ENCODE measurements at places on chromosomes 6 and 20.

- no peak for DNase-seq
Observed at GRCh38 chr6:42046464-42047212, 3.7 kb upstream of the TAF8 start.

GRCh38 chr6:108123946-108124345, 41.9 kb upstream of the NR2E1 start:
- no peak for DNase-seq

DNA sequence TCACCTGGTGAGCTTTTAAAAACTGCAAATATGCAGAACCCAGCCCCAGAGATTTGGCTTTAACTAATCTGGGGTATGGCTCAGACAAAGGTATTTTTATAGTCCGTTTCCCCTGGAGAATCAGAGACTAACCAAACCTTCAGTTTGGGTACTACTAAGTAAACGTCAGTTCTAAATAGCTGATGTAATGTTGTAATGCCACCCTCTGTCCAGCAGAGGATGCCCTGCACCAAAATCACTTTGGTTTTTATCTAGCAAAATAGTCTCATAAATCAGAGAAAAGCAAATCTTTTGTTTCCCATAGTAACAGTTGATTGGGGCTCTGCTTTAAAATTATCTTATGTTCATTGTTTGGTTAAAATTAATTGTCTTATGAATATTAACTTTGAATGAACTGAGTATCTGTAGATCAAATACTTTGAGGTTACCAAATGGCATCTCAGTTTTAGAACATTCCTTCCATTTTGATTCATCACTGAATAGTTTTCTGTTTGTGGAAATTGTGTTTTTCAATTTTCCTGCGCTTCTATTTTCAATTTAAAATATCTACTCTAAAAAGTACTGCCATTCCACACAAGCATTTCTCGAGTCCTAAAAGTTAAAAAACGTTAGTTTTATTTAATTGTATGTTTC, 278.3 kb upstream of the PLCB4 start:
- no peak for DNase-seq

DNA sequence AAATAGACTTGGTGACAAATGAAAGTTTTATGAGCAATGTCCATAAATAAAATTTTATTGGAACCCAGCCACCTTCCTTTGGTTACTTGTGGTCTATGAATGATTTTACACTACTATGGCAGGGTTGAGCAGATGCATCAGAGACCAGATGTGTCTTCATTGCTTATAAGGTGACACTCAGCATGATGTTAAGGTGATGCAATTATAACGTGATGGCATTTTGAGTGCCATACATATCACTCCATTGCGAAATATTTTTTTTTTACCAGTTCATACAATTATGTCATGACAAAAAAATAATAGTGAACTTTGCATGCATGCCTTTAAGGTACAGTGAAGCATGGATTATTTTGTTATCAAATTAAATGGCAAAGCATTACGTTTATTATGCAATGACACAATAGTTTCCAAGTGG, 96.0 kb downstream of the ADTRP start:
- DNase-seq, result no peak

DNA sequence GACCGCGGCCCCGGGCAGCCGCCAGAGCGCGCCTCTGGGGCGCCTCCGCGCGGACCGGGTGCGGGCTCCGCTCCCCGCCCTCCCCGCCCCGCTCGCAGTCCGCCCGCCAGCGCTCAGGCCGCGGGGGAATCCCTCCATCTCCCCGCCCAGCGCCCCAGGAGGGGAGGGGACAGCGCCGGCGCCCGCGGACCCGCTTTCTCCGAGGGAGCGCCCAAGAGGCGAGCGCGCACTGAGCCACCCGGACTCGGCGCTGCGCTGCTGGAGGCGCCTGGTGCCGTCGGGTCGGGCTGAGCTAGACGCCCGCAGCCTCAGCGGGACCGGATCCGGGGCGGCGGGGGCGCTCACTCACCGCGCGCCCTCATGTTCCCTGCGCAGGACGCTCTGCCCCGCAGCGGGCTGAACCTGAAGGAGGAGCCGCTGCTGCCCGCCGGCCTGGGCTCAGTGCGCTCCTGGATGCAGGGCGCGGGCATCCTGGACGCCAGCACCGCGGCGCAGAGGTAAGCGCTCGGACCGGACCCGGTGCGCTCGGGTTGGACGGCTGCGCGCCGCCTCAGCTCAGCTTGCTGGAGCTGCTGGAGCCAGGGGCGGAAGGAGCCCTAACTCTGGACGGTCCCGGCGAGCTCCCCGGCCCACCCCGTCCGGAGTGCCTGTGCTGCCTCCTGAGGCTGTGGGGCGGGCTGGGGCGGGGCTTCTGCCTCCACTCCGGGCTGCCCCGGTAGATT, 867 bp downstream of the EBF4 start:
- no peak for DNase-seq

DNA sequence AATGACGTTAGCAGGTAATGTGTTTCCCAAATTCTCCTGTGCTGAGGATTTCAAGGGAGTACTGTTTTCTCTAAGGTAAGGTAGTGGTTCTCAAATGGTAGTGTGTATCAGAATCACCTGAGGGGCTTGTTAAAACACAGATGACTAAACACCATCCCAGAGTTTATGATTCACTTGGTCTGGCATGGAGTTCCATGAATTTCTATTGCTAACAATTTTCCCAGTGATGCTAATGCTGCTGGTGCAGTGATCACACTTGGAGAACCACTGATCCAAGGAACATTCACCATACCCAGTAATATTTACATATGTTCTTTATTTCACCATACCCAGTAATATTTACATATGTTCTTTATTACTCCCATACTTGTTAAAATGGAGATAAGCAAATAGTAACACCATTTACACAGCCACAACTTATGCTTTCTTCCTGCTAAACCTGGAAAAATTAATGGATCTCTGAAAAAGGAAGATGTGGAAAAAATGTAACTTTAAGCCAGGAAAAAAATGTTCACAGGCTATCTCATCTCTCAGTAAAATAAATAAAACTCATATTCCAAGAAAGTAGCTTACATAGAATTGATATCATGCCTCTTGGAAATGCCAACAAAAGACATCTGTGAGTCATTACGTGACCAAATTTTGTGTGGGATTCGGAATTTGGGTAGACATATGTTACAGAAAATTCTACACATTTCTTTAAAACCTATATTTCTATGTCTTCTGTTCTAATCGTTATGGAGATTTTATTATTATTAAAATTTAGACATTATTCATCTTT, 129.5 kb downstream of the MMUT start:
- no peak for DNase-seq

- no peak for DNase-seq
Observed at GRCh38 chr6:86203044-86203443, 560.4 kb upstream of the SYNCRIP start.

- no peak for DNase-seq
Observed at GRCh38 chr6:41451039-41451438, 95.1 kb upstream of the FOXP4 start.

GRCh38 chr6:1625794-1626435, 16.2 kb downstream of the FOXC1 start:
- no peak for DNase-seq

DNA sequence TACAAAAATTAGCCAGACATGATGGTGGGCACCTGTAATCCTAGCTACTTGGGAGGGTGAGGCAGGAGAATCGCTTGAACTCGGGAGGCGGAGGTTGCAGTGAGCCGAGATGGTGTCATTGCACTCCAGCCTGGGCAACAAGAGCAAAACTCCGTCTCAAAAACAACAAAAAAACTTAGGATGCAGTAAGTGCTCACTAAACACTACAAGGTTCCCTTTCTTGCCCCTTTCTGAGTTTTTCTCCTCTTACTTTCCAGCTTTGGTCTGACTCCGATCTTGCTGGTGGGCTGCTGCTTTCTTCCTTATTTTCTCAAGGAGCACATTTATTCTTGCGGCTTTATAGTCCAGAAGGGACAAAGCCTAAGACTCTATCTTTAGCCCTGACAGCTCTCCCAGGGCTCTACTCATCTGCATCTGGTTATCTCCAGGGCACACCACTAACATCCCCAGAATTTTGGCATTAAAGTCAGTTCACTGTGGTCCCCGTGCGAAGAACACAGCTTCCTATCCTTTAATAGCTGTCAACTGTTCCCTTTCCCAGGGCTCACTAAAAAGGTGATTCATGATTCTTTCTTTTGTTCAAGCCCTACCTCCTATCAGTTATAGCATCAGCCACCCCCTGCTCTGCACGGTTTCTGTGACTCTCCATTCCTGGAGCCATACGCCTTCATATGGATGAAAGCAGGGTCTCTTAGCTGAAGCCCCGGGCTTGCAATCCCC, 17.1 kb upstream of the RPN2 start:
- no peak for DNase-seq

DNA sequence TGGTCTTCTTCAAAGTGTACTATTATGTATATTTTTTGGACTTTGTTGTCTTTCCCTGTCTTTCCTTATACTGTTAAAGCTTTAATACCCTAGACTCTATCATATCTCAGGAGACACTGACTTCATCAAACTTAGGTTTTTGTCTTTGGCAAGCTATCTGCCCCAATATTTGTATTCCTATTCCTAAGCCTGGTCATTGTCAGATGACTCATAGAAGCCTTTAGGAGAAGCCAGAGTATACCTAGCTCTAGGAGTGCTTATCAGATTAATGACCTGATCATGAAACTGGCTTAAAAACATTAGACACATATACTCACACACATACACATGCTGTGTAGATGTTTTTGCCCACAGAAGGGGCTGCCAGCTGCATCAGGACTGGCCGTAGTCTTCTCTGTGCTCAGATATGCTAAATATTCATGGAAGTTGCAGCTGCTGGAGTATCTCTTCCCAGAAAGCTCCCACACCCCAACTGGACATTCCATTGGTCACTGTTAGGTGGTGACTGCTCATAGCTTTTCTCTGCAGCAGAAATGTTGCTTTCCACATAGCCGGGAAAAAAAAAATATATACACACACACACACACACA, 102.0 kb downstream of the ANKS1A start:
- DNase-seq, result no peak

DNA sequence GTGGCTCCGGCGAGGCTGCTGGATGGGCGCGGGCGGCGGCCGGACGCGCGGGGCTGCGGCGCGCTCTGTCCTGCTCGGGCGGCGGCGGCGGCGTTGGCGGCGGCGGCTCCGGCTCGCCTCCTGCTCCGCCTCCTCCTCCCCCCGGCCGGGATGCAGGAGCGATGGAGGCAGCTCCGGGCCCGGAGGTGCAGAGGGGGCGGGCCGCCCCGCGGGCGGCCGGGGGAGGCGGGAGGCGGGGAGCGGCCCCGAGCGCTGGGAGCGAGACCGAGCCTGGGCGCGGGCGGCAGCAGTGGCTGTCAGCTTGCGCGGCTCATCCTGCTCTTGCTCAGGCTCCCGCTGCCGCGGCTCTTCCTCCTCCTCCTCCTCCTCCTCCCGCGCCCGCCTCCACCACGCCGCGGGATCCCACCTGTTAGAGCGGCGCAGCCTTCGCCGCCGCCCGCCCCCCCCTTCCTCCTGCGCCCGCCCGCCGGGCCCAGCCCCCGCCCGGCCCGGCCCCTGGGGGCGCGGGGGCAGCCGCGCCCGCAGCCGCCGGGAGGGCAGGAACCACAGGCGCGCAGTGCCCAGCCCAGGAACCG, at the start of gene NOL4L:
Gene NOL4L, minus strand, starts transcription at position 323 of the 575 bp plus-strand sequence. CDS start 443 bp downstream, outside the sequence.
- peak; percentile 38 for DNase-seq

DNA sequence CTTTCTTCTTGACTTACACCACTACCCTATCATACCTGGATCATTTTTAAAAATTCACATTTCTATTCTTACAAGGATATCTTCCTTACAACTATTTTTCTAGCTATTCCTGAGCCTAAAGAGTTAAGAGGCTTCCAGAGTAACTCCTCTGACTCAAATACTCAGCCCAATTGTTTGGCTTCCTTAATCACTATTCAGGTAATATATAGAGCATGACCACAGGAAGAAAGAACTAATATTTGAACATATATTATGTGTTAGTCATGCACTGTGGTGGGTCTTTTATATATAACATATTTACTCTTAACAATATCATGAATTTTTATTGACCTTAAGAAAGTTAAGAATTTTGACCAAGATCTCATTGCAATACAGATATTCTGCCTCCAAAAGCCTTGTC, 42.0 kb upstream of the ID4 start:
- no peak for DNase-seq

GRCh38 chr6:106192824-106193223, 106.7 kb downstream of the PRDM1 start:
- no peak for DNase-seq

GRCh38 chr6:149917679-149918078, 5.2 kb downstream of the RAET1G start:
- no peak for DNase-seq

GRCh38 chr6:77363702-77364101, 99.6 kb downstream of the HTR1B start:
- DNase-seq, result no peak

GRCh38 chr20:46020555-46020954, 8.5 kb upstream of the SLC12A5 start:
- DNase-seq, result no peak

- DNase-seq, result no peak
Observed at GRCh38 chr6:123402052-123402451, 234.7 kb downstream of the TRDN start.

DNA sequence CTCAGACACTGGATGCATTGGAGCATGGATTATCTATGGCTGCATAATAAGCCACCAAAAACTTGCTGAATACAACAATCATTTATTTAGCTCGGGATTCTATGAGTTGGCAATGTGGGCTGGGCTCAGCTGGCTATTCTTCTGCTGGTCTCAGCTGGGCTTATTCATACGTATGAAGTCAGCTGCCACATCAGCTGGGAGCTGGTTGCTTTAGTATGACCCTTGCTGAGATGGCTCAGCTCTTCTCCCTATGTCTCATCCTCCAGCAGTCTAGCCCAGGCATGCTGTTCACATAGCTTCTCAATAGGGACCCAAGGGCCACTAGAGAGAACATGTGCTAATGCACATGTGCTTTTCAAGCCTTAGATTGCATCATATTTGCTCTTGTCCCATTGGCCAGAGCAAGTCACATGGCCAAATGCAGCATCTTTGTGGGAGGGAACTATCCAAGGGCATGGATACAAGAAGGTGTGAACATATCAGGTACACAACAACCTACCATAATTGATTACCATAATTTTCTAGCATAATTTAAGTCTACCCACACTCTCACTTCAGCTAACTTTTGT, 444.6 kb downstream of the KIF16B start:
- no peak for DNase-seq

DNA sequence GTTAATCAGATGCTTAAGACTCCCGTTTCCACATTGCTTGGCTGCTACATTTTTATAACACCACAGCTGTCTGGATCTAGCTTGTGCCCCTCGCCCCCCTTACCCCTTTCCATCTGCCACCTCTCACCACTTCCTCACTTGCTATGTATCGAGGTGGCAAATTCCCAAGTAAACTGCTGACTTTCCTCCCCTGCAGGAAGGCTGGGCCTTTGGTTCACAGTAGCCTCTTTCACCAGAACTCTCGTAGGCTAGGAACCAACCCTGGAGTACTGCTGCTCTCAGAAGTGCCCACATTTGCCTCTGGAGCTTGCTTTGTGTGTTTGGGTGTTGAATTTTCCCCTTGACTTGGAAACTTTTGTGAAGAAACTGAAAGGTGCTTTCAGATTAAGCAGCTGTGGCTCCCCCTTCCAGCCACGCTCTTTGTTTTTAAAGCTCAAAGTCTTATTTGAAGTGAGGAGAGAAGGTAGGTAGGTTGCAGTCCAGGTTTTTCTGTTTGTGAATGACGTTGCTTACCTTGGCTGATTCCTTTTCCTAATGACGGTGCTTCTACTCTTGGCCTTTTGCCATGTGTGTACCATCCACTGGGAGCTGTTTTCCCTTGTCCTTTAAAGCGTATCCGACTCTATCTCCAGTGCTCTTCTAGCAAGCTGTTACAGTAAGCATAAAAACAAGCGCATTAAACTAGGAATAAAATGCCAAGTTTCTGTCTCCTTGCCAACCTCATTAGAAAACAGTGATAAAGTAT, 90.4 kb downstream of the CARMIL1 start:
- no peak for DNase-seq

Measured in occipital lobe (tissue), 3 donors.